ENCODE measurements at places on chromosomes 6 and 20.

GRCh38 chr6:133456944-133457343, 215.8 kb downstream of the EYA4 start:
- DNase-seq = no peak

DNA sequence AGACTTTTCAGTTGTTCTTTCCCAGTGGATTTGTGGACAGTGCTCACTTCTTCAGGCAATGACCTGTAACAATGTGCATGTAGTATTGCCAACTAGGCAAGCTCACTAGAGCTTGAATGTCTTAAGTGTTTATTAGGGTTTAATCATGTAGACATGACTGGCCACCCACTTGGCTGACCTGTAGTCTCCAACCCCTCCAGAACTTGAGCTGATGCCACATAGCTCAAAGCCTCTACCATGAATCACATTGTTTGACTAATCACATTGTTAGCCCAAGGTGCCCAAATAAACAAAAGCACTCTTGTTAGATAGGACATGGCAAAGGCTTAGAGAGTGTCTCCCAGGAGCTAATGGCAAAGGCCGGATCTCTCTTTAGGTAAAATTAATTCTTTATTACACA, 272.7 kb downstream of the GRIK2 start:
- DNase-seq = no peak

GRCh38 chr20:37406010-37406998, 60.4 kb downstream of the SRC start:
- DNase-seq = no peak

DNA sequence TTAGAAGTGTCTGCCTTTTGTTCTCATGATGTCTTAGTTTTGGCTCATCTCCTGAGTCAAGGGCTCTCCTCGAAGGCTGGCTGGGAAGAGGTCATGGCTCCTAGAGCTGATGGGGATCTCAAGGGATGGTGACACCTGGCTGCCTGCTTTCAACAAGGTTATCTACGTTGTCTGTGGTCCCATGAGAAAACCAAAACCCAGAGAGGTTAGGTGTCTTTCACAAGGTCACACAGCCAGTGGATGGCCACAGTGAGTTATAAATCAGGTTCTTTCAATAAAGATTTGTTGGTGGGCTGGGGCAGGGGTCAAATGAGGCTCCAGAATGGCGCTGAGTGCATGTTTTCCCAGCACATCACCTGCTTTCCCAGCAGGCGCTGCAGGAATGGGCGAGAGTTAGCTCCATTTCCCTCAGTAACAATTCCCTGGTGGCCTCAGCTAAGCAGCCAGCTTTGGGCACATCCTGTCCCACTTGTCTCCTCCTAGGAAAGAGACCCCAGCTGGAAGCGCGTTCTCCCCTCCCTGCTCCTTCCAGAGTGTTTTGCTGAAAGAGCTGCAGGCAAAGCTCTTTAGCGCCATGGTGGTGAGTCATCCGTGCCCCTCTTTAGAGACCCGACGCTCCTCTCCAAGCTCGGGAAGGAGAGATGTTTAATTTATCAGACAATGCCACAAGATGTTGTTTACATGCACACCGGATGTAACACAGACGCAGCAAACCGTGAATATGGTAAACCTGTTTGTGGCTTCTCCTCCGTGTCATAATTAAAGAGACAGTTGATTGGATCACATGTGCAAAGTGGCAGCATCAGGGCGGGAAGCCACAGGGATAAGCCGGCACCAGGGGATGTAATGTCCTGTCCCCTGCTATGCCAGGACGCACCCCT, 109.7 kb downstream of the LRFN2 start:
- no peak for DNase-seq

- DNase-seq = no peak
Observed at GRCh38 chr6:163627274-163628062, 212.9 kb downstream of the QKI start.

- DNase-seq = no peak
Observed at GRCh38 chr6:45704056-45704800, 311.4 kb downstream of the CLIC5 start.
